Naive thymus-derived CD8-positive, alpha-beta T cell (primary cell): ENCODE measurements at places on chromosomes 7 and 10.

GRCh38 chr7:34823650-34824258, 165.7 kb downstream of the NPSR1 start:
- peak; percentile 26 for DNase-seq

DNA sequence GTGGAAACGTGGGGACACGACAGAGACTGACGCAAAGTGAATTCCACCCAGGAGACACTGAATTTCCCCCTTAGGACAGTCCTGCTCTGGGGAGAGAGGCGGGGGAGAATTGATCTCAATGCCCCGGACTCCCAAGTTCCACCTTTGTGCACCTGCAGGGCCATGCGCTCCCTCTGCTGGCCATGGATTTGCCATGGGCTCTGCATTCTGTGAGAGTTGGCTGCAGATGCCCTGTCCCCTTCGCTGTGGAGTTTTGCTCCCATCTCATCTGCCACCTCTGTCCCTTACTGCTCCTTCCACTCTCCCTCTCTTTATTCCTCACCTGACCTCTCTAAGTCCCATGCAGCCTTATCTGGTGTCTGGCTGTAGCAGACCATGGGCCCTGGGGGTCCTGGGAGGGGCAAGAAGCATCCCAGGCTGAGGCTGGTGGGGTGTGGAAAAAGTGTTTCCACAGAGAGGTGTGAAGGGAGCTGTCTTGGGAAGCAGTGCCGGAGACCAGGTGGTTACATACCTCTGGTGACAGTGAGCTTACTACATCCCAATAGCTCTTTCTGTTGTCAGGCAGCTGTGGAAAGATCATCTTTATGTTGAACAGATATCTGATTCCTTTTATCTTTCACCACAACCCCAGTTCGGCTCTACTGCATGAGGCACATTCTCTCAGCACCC, 14.3 kb downstream of the GHRHR start:
- peak; percentile 13 for DNase-seq

DNA sequence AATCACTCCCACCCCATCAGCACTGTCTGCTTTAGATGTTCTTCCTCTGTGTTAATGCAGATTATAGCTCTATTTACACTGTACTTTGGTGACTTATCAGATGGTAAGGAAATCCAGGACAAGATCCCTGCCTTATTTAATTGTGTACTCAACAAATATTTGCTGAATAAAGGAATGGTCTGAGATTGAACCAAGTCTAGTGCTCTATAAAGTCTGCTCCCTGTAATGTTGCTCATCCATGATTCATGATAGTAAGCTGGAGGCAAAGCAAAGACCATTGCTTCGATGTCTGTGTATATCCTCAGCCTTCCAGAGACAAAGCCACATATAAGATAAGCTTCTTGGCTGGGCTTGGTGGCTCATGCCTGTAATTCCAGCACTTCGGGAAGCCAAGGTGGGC, 33.5 kb downstream of the PLCE1 start:
- DNase-seq, result no peak

- no peak for DNase-seq
Observed at GRCh38 chr10:71394926-71395562, 1.7 kb upstream of the CDH23 start.

GRCh38 chr7:1388703-1389335, 70.5 kb downstream of the MICALL2 start:
- no peak for DNase-seq

- no peak for DNase-seq
Observed at GRCh38 chr10:57706016-57706415, 561.7 kb downstream of the IPMK start.

- DNase-seq, result no peak
Observed at GRCh38 chr7:127886248-127886647, 145.0 kb downstream of the LRRC4 start.

DNA sequence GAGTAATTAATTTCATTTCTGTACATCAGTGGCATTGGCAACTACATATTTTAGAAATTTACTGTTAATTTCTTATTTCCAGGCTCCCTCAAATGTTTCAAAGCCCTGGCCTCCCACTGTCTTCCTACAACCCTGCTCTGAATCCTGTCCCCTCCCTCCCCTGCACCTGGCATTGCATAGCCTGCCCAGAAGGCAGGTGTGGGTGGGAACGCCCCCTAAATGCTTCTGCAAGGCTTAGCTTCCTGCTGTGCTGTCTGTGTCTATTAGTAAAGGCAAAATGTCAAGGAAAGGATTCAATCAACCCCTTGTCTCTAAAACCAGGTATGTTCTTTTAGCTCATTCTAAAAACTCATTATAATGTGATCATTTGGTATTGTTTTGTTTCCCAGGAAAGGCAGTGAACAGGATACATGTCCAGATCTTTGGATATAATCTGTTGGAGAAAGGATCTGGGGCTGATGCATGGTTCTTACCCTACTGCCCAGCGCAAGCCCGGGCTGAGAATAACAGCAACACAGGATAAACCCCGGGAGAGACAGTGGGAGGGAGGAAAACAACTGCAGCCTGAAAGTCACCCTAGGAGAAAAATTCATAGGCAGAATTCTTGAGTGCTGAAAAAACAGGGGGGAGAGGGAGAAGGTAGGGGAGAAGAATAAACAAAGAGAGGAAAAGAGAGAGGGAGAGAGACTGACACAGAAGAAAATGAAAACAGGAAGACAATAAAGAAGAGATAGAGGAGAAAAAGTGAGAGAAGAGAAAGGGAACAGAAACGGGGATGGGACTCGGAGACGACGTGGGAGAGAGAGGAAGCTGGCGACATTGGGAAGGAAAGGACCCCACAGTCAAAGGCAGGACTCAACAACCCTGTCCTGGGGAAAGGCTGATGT, 589 bp downstream of the ZNF488 start:
- no peak for DNase-seq

DNA sequence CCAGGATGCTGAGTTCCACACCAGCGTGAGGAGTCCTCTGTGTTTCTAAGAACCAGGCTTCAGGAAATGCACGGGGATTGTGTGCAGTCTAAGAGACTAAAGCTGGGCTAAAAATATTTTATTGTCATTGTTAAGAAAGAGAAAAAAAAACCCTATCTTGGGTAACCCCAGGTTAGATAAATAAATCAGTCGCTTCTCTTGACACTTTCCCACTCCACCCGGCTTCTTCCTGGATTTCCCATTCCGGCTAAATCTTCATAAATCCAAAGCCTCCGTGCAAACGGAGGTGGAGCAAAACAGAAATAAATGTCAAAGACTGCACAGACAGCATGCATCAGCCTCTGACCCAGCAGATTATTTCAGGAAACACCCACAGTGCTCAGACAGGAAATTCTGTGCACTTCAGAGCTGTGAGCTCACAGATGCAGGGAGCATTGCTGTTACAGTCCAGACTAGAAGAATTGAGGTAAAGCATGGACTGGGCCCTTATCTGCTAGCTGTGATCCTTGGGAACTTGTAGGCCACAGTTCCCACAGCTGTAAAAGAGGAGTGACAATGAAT, 44.8 kb upstream of the GRID1 start:
- DNase-seq, result peak; percentile 15

DNA sequence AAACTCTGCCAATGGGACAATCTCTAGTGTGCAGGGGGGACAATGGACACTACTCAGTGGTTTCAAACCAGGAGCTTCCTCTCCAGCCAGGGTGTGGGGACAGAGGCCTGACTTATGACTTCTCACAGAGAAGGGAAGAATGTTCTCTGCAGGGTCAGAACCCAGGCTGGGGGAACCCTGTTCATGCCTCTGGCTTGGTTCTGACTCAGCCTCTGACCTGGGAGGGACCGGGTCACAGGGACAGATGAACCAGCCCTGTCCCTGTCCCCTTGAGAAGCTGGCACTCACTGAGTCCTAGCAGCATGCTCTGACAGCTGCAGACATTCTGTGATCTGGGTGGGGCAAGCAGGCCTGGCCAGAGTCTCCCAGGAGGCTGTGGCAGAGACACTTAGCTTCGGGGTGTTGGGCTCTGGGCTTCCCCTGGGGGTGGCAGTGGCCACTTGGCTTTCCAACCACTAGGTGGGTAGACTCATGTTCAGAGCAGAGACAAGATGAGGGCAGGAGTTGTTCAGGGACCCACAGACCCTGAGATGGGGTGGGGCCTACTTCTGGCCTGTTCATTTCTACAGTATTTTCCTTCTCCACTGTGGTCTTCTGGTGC, 13.6 kb downstream of the TSPAN15 start:
- DNase-seq, result no peak

DNA sequence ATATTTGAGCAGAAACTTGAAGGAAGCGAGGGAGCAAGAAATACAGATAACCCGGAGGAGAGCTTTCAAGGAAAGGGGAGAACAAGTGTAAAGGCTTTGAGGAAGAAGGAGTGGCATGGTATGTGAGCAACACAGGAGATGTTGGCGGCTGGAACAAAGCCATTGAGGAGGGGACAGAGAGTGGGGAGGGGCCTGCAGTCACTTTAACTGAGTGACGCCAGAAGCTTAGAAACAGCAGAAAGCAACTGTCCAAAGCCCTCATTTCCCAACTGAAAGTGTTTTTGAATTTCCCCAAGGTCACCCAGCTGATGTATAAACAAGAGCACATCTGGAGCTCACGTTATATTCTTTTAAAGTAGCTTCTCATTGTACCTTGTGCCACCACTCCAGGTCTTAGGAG, 19.1 kb downstream of the AUTS2 start:
- no peak for DNase-seq

DNA sequence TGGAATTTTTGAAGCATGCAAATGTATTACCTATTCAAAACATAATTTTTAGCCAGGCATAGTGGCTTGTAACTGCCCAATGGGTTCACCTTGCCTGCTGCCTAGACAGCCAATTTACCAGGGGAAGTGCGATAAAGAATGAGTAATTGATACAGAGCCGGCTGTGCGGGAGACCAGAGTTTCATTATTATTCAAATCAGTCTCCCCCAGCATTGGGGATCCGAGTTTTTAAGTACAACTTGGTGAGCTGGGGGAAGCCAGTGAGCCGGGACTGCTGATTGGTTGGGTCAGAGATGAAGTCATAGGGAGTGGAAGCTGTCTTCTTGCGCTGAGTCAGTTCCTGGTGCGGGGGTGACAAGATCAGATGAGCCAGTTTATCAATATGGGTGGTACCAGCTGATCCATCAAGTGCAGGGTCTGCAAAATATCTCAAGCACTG, 29.1 kb upstream of the NRBF2 start:
- no peak for DNase-seq

DNA sequence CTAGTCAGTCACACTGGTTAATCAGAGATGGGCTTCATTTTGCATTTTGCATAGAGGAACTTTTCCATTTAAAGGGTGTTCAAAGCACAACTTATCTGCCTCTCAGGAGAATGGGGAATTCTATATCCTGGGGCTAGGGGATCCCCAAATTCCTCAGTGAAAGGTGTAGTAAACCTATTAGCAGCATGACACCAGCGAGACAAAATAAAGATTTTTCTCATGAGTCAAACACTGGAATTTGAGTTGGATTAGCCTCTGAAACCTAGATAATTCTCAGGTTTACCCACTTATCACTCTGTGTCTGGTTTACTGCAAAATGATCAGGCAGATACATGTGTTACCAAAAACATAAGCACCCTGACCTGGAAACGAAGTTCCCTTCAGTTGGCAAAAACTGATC, 2.1 kb downstream of the AFAP1L2 start:
- DNase-seq, result no peak

DNA sequence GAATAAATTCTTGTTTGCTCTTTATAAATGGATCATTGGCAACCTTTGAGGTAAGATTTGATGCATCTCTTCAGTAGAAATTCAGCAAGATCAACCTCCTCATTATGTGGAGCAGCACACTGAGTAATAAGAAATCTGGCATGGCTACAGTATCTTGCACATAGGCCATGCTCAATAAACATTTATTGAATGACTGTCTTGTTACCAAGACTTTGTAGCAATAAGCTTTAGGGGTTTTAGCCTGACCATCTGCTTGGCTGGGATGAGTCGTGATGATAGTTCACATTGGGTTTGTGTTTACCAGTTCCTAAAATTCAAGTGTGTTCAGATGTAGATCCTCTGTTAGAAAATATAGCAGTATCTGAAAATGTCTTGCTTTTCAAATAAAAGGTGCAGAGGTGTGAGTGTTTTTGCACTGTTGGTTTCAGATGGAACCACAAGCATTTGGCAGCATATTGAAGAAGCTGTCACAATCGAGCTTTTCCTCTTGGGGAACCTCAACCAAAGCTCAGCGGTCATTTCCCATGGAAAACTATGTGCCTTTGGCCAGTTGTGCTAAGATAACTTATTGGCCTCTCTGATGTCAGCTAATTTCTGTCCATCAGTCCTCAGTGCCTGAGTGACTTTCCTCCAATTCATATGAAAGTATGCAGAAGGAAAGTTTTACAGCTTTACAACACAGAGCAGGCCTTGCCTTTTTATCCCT, 442.6 kb downstream of the GFRA1 start:
- DNase-seq, result no peak

DNA sequence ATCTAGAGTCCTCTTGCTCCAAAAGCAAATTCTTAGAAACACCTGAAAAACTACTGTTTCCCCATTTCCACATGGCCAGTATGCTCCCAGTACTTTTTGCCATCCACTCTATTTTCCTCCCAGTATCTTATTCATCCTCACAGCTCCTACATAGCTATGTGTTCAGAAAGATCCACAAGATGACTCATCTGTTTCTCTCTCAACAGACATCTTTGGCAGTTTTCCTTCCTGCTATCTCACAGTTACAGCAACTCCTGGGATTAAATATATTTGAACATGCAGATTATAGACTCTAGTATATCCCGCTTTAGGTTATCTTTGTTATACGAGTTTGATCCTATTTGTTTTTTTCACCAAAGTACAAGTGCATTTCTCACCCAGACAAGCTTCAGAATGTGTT, 675.6 kb upstream of the POT1 start:
- DNase-seq, result no peak

GRCh38 chr10:6518791-6519429, 61.2 kb downstream of the PRKCQ start:
- DNase-seq, result no peak
